ENCODE measurements at places on chromosomes 12 and 14.

DNA sequence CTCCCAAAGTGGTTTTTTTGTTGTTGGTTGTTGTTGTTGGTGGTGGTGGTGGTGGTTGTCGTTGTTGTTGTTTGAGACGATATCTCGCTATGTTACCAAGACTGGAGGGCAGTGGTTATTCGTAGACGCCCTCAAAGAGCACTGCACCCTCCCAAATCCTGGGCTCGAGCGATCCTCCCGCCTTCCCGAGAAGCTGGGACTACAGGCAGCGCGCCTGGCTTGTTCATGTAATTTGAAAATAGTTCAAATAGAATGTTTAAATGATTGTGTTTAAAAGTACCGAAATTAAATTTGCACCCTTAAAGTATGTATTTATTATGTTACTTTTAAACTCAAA, 439 bp upstream of the ANAPC5 start:
- DNase-seq, result no peak

- no peak for DNase-seq
These were observed 815 bp downstream of the DEGS2 start for GRCh38 chr14:100158566-100159093.

- DNase-seq, result no peak
These were observed 12.3 kb upstream of the CALM1 start for GRCh38 chr14:90384543-90384911.

DNA sequence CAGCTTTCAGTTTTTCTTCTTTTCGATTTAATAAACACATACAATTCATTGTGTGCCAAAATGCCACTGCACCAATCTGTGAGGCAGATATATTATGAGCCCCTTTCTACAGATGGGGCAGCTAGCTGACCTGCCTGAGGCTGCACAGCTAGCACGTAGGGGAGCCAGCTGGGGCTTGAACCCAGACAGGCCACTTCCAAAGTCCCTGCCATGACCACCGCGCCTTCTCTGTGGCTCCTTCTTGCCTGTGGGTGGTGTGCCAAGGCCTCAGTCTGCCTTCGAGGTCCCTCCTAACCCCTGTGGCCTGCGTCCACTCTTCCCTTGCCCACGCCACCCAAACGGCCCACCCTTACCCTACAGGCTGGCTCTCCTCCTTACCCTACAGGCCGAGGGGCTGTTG, 16.2 kb downstream of the FAM222A start:
- DNase-seq, result no peak

- DNase-seq, result no peak
These were observed 8.3 kb upstream of the STAC3 start for GRCh38 chr12:57258977-57259970.

DNA sequence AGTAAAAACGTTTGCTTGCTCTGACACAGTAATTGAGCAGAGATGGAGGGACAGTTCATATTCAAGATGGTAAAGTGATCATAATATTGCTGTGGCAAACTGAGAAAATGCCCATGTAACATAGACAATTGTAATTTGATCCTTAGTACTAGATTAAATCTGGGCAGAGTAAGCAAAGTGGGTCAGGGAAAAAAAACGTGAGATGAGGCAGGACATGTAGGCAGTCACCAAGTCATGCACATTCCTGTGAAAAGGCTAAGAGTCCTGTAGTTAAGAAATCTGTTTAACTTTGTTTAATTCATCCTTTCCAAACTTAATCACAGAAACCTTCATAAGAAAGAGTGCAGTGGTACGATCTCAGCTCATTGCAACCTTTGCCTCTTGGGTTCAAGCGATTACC, 16.1 kb downstream of the BTBD7 start:
- no peak for DNase-seq

- no peak for DNase-seq
These were observed 12.2 kb upstream of the FOXG1 start for GRCh38 chr14:28754209-28754985.

GRCh38 chr14:23620177-23620702, 15.9 kb upstream of the DHRS2 start:
- no peak for DNase-seq

DNA sequence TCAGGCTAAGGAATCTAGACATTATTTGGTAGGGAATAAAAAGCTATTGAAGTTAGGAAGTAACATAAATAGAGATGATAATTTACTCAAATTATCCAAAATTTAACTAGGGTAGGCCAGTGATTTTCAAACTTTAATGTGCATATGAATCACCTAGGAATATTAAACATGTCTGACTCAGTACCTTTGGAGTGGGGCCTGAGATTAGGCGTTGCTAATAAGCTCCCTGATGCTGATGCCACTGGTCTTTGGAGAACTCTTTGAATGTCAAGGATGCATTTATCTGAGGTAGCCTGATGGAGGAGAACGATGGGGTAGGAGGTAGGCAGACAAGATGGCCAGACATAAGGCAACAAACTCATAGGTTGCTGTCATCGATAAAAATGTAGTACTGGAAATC, 33.2 kb downstream of the EFCAB11 start:
- no peak for DNase-seq

- no peak for DNase-seq
These were observed 88.2 kb downstream of the TBC1D30 start for GRCh38 chr12:64912516-64913255.

GRCh38 chr14:101495827-101496775, 65.2 kb upstream of the DIO3 start:
- DNase-seq, result no peak

DNA sequence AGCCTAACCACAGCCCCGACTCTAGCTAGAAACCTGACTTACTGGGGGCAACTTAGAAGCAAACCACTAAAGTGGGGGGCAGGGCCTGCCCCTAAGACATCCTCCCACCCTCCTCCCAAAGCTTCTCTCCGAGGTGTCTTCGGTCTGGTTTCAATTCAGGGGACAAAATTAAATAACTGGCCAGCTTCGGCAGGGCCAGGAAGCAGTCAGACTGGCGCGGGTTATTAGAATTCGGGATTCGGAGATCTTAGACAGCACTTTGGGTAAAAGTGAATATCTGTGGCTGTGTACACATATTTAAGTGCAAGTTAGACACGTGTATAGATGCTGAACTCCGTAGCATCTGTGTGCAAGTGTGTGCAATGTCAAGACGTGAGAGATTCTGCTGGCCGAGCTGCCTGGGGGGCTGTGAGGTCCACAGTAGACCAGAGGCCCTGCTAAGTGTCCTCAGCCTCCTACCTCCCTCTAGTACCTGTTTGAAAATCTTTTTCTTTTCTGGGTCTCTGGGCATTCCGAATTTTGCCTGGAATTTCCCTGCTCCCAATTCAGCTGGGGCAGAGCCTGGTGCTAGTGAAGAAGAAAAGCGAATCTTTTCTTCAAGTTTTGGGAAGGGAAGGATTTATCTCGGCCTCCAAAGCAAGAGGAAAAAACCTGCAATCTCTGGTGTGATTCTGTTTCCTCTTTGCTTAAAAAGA, 4.0 kb upstream of the HOXC10 start:
- no peak for DNase-seq

DNA sequence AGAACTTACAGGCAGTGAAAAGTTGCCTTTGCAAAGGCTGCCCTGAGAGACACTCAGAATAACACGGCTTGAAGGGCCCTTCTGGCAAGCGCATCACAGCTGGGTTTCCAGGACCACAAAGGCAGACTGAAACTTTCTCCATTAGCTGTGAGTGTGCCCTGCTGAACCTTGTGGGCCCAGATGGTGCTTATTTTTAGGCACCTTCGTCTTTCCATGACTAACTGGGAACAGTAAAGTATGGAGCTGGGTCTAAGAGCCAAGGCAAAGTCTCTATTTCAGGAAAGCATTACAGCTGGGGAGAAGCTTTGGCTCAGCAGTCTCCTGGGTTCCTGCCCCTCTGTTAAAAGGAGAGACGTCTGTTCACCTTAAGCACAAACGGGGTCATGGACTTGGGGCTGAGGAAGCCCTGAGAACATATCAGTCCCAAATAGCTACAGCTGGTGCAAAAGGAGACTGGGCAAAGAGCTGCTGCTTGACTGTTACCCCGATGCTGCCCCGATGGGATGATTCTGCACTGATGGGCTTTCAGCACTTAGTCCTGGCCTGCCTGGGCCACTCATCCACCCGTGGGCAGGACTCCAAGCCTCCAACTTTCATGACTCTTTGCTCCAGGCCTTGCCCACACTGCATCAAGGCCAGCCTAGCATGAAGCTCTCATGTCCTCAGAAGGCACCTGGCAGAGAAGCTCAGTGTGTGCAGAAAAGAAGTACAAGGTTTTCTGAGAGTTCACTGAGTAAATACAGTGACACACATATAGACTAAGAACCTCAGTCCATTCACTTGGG, 248.3 kb downstream of the PHLDA1 start:
- no peak for DNase-seq

DNA sequence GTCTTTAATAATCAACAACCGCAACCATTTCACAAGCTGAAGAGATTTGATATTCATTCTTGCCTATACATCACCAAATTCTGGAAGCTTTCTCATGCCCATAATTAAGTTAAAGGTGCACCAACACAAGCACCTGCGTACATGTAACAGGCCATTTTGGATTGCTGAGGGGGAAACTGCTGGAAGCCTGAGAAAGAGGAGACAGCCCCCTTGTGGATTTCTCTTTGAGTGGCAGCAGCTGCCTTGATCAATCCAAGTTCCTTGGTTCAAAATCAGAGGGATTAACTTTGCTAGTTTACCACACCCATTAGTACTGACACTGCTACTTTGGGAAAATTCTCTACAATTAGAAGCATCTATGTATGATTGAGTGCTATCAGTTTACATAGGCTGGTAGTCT, 321.1 kb downstream of the NOVA1 start:
- DNase-seq, result no peak

GRCh38 chr12:14845350-14845750, 2.0 kb upstream of the ART4 start:
- DNase-seq, result peak; percentile 43

GRCh38 chr12:14886271-14886670, 617 bp upstream of the MGP start:
- DNase-seq, result no peak

DNA sequence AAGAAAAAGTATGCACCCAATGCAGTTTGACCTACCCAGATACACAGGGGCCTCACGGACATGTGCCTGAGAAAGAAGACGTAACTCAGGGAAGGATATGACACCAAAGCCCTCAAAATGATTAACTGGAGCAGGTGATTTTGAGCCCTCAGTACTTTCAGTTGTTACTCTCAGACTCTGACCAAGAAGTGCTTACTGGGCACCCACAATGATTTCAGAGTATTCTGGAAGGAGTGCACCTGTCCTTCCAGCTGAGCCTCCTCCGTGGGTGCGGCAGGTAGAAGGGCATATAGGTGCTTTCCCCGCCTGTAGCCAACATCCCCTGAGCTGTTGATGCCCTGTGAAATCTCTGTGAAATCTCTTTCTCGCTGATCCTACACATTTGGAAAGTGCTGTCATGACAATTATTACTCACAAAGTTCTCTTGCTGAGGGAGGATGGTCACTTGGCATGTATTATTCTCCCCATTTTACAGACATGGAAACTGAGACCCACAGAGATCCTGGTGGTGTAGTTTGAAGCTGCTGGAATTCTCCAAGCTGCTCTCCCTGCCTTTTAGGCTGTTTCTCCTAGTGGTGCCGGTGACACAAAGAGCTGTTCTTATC, 154.3 kb upstream of the CCND2 start:
- peak; percentile 66 for DNase-seq

- no peak for DNase-seq
These were observed 196.2 kb downstream of the CACNA1C start for GRCh38 chr12:2248901-2249381.

GRCh38 chr14:102008891-102009290, 44.5 kb downstream of the DYNC1H1 start:
- DNase-seq, result no peak

GRCh38 chr14:68513838-68514607, 278.8 kb downstream of the ZFP36L1 start:
- DNase-seq, result no peak

GRCh38 chr12:114190971-114191370, 215.0 kb downstream of the TBX5 start:
- no peak for DNase-seq

GRCh38 chr12:131911028-131911650, 16.7 kb downstream of the ULK1 start:
- no peak for DNase-seq

GRCh38 chr12:68943848-68944247, 10.9 kb upstream of the CPM start:
- no peak for DNase-seq

DNA sequence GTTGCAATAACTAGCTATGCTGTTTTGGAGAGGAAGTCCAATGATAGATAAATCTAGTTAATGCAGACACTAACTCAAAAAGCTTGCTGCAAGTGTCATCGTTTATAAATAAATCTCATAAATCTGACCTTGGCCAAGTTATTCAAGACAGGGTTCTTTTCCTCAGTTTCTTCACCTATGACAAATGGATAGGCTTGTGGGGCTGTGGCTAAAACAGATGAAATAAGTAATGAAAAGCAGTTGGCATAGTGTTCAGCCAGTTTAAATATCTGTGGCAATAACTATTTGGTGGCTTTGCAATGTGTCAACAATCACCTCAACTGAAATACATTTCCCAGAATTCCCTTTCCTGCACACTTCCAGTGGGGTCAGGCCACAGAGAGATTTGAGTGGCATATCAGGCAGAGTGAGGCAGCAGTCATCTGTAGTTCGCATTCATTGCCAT, 169.9 kb downstream of the DYRK2 start:
- DNase-seq, result no peak

DNA sequence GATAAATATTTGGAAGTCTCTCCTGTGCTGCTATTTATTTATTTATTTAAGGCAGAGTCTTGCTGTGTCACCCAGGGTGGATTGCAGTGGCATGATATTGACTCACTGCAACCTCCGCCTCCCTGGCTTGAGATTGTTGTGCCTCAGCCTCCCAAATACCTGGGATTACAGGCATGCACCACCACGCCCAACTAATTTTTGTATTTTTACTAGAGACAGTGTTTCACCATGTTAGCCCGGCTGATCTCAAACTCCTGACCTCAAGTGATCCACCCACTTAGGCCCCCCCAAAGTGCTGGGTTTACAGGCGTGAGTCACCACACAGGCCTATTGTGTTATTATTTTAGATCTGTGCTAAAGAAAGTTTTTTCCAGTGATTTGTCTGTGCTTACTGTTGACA, 225.2 kb downstream of the CCER1 start:
- no peak for DNase-seq

DNA sequence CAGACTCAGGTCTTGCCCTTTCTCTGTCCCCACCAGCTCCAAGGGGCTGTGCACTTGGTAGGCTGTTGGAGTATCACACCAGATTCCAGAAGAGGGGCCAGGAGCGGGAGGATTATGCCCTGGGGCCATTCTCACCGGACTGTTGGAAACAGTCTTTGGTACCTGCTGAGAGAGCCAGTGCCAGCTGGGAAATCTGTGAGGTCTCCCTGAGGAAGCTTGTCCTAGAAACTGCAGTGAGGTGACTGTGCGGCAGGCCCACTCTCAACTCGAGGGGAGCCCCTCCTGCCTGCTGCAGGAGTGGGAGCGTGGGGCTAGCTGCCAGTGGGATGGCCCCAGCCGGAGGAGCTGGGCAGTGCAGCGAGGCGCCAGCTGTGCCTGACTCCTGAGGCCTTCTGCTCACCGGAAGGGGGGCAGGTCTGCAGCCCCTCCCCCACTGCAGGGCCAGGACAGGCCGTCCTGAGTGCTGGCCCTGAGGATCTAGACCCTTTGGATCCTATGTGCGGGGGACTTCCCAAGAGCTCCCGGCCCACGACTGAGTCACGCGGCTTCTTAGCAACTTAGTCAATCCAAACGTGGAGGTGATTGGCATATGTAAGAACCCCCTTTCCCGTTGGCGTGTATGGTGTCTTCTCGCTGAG, 295.2 kb downstream of the CACNA1C start:
- DNase-seq, result no peak
